ENCODE measurements at places on chromosomes 1 and 21.

- DNase-seq = no peak
These were observed 52.5 kb downstream of the CDC14A start for GRCh38 chr1:100404821-100405220.

DNA sequence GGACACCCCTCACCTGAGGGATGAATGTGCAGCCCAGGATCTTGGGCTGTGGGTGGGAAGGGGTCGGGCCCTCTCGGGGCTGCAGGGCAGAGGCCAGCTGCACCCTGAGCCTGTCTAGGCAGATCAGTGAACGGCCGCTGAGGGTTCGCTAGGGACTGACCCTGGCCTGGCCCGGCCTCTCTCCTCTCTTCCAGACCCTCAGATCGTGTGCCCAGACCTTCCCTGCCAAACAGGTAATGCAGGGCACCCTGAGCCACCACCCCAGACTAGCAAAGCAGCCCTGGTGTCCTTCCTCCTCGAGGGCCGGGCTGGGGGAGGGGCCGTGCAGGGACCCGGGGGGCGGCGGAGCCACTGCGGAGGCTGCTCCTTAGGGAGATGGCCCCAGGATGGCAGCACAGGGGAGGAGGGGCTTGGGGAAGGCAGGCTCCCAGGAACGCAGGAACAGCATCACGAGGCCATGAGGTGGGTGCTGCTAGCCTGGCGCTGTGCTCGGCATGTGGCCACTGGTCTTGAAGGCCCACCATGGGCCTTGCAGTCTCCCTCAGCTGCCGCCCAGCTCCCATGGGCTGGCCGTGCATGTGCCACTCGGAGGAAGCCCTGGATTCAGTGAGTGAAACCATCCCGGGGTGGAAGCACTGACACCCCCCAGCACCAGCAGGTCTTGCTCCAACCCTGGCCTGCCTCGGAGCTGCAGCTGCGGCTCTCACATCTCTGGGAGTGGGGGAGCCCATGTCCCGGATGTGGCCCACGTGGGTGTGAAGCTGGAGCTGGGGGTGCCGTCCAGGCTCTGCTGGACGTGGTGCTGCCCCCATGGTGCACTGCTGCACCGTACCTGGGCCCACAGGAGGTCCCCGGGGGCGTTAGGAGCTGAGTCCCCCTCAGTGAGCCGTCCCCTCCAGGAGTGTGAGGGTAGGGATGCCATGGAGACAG lies 28.7 kb downstream of the COL6A2 start:
- DNase-seq = no peak

DNA sequence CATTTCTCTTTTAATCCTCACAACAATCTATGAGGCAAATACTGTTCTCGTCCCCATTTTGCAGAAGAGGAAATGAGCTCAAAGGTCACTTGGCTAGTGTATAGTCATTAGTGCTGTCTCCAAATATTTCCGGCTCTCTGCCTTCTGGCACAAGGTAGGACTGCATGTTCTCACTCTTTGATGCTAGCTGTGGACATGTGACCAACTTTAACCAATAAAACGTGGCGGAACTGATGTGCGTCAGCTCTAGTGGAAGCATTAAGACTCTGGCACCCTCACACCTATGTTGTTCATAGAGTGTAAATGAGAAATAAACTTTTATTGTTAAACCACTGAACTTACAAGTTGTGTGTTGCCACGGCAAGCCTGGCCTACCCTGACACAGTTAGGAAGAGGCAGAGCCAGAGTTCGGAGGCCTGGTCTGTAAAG lies 5.0 kb upstream of the KIF21B start:
- no peak for DNase-seq

- DNase-seq = no peak
These were observed 375.8 kb downstream of the NCAM2 start for GRCh38 chr21:21373969-21374368.

DNA sequence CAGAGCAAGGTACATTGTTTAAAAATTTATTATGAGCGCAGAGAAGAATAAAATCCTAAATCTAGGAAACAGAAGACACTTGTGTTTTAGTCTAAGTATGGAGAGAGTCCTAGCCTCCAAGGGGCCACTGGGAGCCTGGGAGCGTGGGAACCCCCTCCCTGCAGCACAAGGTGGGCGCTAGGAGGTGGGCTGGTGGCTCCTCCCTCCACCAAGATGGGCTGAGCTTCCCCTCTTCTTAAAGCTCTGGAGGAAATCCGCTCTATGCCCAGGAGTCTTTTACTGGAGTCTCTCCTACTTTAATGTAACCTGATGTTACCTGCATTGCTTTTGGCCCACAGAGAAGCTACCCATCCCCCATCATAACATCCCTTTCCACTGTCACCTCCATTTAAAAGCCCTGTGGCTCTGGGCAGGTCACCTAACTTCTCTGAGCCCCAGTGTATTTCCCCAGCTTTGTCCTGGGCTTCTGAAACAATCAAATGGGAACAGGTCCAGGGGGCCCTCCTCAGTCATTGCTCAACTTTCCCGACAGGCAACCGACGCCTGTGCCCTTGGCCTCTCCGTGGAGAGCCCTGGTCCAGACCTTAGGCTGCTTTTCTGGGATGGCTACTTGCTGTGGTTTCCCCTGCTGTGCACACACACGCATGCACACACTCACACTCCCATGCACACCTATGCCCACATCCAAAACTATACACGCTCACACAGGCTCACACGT lies 181.5 kb downstream of the NPHP4 start:
- no peak for DNase-seq

- DNase-seq = no peak
These were observed 41.9 kb upstream of the REG4 start for GRCh38 chr1:119853155-119853554.

- no peak for DNase-seq
These were observed 270.5 kb downstream of the RRAGC start for GRCh38 chr1:38589036-38589435.

- no peak for DNase-seq
These were observed 47.6 kb downstream of the LHX4 start for GRCh38 chr1:180277476-180278193.

- DNase-seq = no peak
These were observed 8.9 kb downstream of the VSIG8 start for GRCh38 chr1:159853417-159854115.

DNA sequence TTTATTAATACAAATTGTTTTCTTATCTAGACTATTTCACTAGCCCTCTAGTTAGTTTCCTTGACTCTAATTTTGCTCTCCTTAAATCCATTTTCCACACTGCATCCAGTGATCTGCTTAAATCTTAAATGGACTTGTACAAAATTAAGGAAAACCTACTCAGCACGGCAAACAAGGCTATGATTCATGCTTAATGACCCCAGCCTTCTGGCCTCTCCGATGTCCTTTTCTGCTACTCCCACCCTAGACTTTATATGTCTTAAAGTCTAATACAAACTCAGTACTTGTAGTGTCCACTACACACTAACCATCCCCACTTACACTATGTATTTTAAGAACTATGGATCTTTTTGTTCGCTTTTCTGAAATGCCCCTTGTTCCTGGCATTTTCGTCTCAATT lies 2.2 kb downstream of the TMED5 start:
- no peak for DNase-seq

- no peak for DNase-seq
These were observed 11.9 kb upstream of the UBL4B start for GRCh38 chr1:110100335-110100734.

DNA sequence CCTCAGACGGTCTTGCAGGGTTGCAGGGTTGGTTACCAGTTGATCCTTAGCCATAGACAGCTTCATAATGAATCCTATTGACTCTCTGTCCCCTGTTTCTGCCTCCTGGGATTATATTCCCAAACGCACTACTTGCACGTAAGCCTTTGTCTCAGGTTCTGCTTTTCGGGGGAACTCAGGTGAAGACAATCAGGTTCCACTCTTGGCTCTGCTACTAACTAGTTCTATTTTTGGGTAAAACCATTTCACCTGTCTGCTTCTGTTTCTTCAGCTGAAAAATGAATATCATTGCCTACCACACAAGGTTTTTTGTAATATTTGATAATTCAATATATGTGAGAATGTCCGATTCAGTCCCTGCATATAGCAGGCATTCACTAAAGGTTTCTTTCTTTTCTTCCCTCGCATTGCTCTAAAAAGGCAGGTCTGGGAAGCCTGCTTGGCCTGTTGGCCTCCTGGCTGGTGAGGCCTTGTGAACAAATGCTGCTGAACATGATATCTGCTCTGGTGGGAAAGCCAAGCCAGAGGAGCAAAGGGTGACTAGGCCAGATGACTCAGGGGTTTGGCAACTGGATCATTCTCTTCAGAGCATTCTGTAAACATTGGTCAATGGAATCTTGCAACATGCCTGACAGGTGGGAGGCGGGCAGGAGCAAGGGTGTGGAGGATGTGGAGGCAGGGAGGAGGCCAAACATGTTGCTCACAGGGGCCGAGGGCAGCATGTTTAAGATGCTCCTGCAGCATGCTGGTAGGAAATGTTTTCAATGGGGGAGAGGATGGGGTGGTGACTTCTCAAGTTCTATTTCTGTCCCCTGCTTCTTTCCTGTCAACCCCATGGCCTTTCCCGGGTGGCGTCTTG lies 23.8 kb downstream of the IER5 start:
- DNase-seq = no peak

GRCh38 chr1:38370716-38371504 lies 324.3 kb upstream of the POU3F1 start:
- DNase-seq = no peak

DNA sequence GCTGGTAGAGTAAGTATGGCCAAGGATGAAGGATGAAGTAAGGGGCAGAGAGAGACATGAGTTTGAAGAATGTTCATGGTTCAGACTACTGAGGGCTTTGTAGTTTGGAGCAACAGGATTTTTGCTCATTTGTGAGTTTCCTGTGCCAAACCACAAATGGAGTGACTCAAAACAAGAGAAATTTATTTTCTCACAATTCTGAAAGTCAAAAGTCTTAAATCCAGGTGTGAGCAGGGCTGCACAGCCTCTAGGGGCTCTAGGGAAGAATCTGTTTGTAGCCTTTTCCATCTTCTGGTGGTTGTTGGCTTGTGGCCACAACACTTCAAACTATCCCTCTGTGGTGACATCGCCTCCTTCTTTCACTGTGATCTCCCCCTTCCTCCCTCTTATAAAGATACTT lies 58.9 kb downstream of the RHOU start:
- DNase-seq = no peak

DNA sequence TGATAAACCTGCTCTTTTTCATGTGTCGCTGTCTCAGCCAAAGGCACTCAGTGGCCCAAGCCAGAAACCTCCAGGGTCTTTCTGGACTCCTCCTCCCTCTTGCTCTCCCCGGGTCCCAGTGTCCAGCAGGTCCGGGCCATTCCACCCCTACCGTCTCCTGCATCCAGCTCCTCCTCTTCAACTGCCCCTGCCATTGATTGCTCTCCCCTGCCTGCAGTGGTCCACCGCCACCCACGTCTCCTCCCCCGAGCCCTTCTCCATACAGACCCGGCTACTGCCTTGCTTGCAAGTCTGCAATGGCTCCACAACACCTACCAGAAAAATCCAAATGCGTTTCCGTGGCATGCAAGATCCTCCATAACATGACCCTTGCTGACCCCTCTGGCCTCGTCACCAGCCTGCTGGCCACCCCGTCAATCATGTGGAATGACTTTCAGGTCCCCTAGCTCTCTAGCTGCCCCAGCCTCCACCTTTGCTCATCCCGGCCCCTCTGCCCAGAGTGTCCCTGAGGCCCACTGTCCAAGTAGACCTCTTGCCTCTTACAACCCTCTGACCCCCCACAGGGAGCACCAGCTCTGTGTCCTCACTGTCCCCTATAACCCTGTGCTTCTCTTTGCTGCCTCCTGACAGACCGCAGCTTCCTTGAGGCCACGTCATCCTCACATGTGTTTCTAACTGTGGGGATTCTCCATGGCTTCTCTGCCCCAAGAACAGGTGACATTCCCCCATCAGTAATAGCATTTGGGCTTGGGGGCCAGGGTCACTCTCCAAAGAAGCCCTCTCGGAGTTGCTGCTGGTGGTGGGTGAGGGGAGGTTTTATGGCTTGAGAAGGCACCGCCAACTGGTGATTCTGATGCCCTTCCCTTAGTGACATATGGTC lies 15.0 kb downstream of the CACNA1S start:
- DNase-seq = no peak

DNA sequence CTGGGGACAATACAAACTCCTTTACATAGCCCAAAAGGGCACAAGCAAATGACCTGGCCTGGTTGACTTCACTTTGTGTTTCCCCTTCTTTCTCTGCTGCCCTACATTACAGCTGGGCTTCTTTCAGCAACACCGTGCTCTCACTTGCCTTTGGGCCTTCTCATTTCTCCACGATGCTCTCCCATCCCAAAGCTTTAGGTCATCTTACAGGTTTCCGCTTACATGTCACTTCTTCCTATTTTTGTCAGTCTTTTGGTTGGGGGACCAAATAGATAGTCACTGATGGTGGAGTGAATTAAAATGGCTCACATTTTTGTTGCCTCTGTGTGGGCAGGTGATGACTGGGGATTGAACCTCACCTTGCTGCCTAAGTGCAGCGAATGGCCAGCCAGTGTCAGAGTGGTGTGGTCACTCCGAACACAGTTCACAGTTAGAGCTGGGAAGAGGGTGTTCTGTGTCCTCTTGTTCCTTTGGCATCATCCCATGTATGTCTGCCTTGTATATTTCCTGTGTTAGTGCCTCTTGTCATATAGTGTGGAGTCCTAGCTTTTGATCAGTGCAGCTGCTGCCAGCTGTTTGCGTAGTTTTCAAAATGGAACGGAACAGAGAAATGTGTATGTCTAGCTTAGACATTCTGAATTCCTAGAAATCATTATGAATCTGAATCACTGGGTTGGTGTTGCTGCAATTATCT lies 134.8 kb downstream of the NOS1AP start:
- no peak for DNase-seq

DNA sequence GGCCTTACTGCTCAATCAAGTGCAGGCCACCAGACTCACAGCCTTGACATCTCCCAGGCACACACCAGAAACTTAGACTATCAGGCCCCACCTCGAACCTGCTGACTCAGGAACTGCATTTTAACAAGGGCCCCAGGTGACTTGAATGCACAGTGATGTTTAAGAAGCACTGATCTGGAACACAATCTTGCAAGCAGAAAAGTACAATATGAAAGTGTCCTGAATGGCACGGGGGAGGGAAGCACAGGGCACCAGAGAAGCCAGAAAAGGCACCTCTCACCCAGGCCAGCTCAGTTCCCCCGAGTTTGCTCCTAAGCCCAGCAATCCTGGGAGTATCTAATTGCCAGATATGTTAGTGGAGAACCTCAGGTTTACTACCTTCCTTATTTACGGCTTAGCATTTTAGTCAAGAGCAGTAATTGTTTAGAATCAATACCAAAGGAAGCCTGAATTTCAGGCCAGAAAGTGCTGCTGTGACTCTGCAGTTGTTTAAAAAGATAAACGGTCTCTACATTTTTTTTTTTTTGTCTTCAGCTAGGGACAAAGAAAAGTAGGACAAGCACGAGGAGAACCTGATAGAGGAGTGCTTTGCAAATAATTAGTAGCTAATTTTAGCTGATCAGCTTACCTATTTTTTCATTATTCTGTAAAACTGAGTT lies 50.9 kb upstream of the CDC42BPA start:
- no peak for DNase-seq

- no peak for DNase-seq
These were observed 59.3 kb upstream of the B3GALNT2 start for GRCh38 chr1:235563513-235564061.

DNA sequence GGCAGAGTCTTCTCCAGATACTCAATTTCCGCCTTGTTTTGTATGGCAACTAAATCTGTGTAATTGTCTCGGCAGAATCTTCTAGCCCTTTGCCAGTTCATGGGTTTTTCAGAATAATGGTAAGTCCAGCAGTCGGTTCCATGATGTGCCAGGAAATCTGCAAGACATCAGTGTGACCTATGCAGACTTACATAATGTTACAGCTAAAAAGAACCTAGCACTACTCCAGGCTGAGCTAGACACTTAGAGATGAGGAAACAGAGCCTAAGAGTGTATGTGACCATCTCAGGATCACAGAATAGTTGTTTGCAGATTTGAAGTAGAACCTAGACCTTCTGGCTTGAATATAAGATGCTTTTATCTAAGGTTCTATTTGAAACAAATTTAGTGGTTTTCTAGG lies 2.8 kb downstream of the SELL start:
- DNase-seq = no peak

All from activated T-cell treated with anti-CD3 and anti-CD28 coated beads for 48 hours (primary cell).